Keratinocyte (primary cell): ENCODE measurements at places on chromosomes 1 and 21. TPM values are rescaled to one million over a fixed set of nuclear protein-coding genes. Genes with fewer than 3 reads are reported as not detected.

- no peak for DNase-seq
- peaks cover 9% of the 10 kb centered on the region for H3K27me3 ChIP-seq
- no peak overlapping the region for H3K27ac ChIP-seq
- H3K4me1 ChIP-seq = no peaks in the 10 kb centered on the region
- no peaks in the 10 kb centered on the region for H3K36me3 ChIP-seq
Observed at GRCh38 chr1:44072204-44072603, 40.9 kb upstream of the SLC6A9 start.

- no peak overlapping the region for H3K27ac ChIP-seq
- H3K36me3 ChIP-seq = no peaks in the 10 kb centered on the region
- H3K4me1 ChIP-seq = peaks cover 23% of the 10 kb centered on the region
- H3K27me3 ChIP-seq = no peaks in the 10 kb centered on the region
- H3K4me3 ChIP-seq = no peak overlapping the region
- DNase-seq = no peak
Observed at GRCh38 chr1:89044970-89045721, 19.9 kb downstream of the GBP1 start.

DNA sequence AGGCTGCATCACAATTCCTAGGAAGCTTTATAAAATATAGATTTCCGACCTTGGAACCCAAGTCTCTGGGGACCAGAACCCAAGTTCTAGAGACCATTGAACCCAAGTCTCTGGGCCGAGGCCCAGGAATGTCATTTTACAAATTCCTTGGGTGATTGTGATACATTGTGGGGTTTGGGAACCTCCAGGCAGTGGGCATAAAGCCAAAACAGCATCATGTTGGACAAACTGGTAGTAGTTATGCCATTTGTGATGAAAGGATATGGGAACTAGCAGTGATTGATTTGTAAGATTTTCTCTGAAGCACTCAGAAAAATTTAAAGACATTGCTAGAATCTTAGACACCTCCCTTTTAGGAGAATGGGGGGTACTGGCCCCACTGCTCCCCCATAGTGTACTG, 160.2 kb downstream of the HIVEP3 start:
- no peaks in the 10 kb centered on the region for H3K27me3 ChIP-seq
- no peak for DNase-seq
- no peak overlapping the region for H3K27ac ChIP-seq

- H3K27ac ChIP-seq = no peak overlapping the region
- H3K36me3 ChIP-seq = no peaks in the 10 kb centered on the region
- no peaks in the 10 kb centered on the region for H3K27me3 ChIP-seq
- DNase-seq = no peak
- no peak overlapping the region for H3K4me3 ChIP-seq
Observed at GRCh38 chr1:85022700-85023099, 25.6 kb downstream of the MCOLN3 start.

- peaks cover 38% of the 10 kb centered on the region for H3K4me1 ChIP-seq
- H3K36me3 ChIP-seq = no peaks in the 10 kb centered on the region
- H3K4me3 ChIP-seq = no peak overlapping the region
- no peaks in the 10 kb centered on the region for H3K27me3 ChIP-seq
Observed at GRCh38 chr1:84855168-84855567, 37.8 kb downstream of the LPAR3 start.

DNA sequence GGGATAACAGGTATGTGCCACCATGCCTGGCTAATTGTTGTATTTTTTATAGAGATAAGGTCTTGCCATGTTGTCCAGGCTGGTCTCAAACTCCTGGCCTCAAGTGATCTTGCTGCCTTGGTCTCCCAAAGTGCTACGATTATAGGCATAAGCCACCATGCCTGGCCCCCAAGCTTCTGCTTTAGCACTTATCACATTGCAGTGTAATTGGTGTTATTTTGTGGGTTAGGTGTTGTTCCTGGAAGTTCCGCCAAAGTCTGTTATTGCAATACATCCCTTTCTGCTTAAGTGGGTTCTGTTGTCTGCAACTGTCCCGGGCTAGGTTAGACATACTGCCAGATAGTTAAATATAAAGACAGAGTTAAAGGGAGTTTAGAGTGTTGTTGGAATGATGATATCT, 3.4 kb downstream of the ZCCHC17 start:
- no peak for DNase-seq
- peaks cover 22% of the 10 kb centered on the region for H3K4me1 ChIP-seq
- H3K4me3 ChIP-seq = no peak overlapping the region
- H3K27me3 ChIP-seq = no peaks in the 10 kb centered on the region
- H3K27ac ChIP-seq = no peak overlapping the region

- H3K27ac ChIP-seq = no peak overlapping the region
- H3K27me3 ChIP-seq = no peaks in the 10 kb centered on the region
- peaks cover 19% of the 10 kb centered on the region for H3K4me1 ChIP-seq
- no peak for DNase-seq
Observed at GRCh38 chr1:185396126-185396525, 79.1 kb upstream of the IVNS1ABP start.

DNA sequence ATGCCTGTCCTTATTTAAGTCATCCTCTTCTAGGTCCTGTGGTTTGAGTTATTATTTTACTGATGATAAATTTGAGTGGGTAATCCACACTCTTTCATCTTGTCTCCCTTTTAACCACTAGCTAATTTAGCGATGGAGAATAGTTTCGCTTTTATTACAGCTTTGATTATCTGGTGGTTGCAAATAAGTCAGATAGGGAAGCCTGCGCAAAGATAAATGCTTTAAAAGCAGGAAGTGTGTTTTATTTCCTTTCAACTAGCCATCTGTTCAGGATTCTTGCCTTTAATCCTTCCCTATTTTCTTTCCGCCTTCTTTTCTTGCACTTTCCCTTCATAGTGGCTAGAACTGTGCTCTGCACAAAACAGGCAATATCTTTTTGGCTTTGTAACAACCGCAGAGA, 129.0 kb downstream of the TGFB2 start:
- no peak for DNase-seq
- H3K36me3 ChIP-seq = no peaks in the 10 kb centered on the region
- no peaks in the 10 kb centered on the region for H3K27me3 ChIP-seq

- H3K4me1 ChIP-seq = no peaks in the 10 kb centered on the region
- no peak overlapping the region for H3K4me3 ChIP-seq
- H3K27ac ChIP-seq = no peak overlapping the region
- peaks cover 21% of the 10 kb centered on the region for H3K27me3 ChIP-seq
Observed at GRCh38 chr1:42424201-42424600, 31.6 kb downstream of the ZMYND12 start.

GRCh38 chr1:109639063-109639840, 16.6 kb upstream of the GSTM4 start:
- DNase-seq = no peak
- no peaks in the 10 kb centered on the region for H3K27me3 ChIP-seq
- no peak overlapping the region for H3K27ac ChIP-seq
- no peaks in the 10 kb centered on the region for H3K36me3 ChIP-seq
- H3K4me1 ChIP-seq = no peaks in the 10 kb centered on the region

DNA sequence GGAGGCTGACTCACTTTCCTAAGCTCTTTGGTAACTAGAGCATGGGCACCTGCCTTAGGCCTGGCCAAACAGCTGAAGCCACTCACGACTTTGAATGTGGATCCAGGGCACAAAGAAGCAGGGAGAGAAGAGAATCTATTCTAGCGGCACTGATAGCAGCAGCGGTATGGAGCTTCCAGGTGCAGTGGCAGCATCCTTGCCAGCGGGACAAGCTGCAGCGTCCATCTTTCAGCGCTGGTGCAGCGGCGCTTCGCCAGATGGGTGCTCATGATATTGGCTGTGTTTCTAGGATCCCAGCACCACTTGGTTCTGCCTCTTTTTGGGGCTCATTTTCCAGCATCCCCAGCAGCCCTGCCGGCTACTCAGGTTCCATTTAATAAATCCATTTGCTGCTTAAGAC, 184.2 kb downstream of the SLC44A5 start:
- no peak overlapping the region for H3K27ac ChIP-seq
- no peak overlapping the region for H3K4me3 ChIP-seq
- DNase-seq = no peak
- no peaks in the 10 kb centered on the region for H3K36me3 ChIP-seq
- H3K4me1 ChIP-seq = no peaks in the 10 kb centered on the region
- H3K27me3 ChIP-seq = no peaks in the 10 kb centered on the region

GRCh38 chr1:15802234-15802965, 5.0 kb downstream of the UQCRHL start:
- peaks cover 43% of the 10 kb centered on the region for H3K4me1 ChIP-seq
- no peak overlapping the region for H3K27ac ChIP-seq
- DNase-seq = no peak
- no peak overlapping the region for H3K4me3 ChIP-seq
- no peaks in the 10 kb centered on the region for H3K36me3 ChIP-seq

- no peak overlapping the region for H3K4me3 ChIP-seq
- H3K27me3 ChIP-seq = no peaks in the 10 kb centered on the region
- no peaks in the 10 kb centered on the region for H3K36me3 ChIP-seq
Observed at GRCh38 chr1:76799700-76800099, 67.6 kb upstream of the ST6GALNAC5 start.

- no peaks in the 10 kb centered on the region for H3K36me3 ChIP-seq
- peak overlapping the region; percentile 71 for H3K27ac ChIP-seq
- no peak for DNase-seq
- H3K27me3 ChIP-seq = no peaks in the 10 kb centered on the region
Observed at GRCh38 chr1:41495210-41495948, 10.9 kb upstream of the EDN2 start.

DNA sequence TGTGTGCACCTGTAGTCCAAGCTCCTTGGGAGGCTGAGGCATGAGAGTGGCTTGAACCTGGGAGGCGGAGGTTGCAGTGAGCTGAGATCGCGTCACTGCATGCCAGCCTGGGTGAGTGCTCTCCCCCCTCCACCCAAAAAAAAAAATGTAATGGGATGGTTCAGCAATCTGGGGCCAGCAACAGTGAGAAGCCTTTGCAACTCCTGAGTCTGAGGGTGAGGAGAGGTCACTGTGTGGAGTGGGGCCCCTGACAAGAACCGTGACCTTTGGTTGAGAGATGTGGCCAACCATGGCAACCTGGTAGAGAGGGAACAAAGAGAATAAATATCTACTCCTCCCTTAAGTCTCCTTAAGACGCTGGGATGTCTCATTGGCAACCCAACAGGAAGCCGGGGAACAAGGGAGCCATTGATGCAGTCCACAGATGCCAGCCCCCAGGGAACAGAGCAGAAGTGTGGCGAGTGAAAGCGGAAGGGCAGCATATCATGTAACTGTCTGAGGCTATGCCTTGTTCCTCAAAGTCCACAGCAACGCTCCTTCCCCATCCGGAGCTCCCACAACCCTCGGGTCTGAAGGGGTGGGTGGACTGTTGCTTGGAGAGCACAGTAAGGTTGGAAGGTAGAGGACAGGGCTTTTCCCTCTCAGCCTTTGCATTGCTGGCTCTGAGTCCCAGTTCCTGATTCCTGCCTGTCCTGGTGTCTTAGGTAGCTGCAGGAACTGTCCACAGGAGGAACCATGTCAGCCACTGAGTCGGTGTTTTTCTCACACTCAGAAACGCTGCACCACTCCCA, 8.3 kb downstream of the TRNP1 start:
- DNase-seq = no peak
- H3K36me3 ChIP-seq = peaks cover 14% of the 10 kb centered on the region
- H3K4me1 ChIP-seq = peaks cover 68% of the 10 kb centered on the region
- H3K4me3 ChIP-seq = no peak overlapping the region
- no peaks in the 10 kb centered on the region for H3K27me3 ChIP-seq

GRCh38 chr1:210347112-210347511, 18.4 kb downstream of the HHAT start:
- H3K4me3 ChIP-seq = no peak overlapping the region
- no peaks in the 10 kb centered on the region for H3K27me3 ChIP-seq
- DNase-seq = no peak
- H3K36me3 ChIP-seq = no peaks in the 10 kb centered on the region

Gene OLFM3
- polyA plus RNA-seq = not detected in 3 replicates

Gene GJA4
- 0.10 to 0.22 TPM in 2 of 3 replicates, not detected in the other for polyA plus RNA-seq

Gene HSD3B1
- 0.34 to 0.50 TPM (median 0.48 TPM) in 3 replicates for polyA plus RNA-seq

Gene RHD
- polyA plus RNA-seq = not detected in 3 replicates

Gene WDR64
- polyA plus RNA-seq = not detected in 3 replicates

Gene NOL9
- polyA plus RNA-seq = 13.7 to 24.6 TPM (median 23.2 TPM) in 3 replicates

Gene MIXL1
- polyA plus RNA-seq = not detected in 3 replicates
